NCI-H748 treated with DMSO at 0.1 percent for 48 hours (cell line): ENCODE measurements at places on chromosomes 5 and 9.

DNA sequence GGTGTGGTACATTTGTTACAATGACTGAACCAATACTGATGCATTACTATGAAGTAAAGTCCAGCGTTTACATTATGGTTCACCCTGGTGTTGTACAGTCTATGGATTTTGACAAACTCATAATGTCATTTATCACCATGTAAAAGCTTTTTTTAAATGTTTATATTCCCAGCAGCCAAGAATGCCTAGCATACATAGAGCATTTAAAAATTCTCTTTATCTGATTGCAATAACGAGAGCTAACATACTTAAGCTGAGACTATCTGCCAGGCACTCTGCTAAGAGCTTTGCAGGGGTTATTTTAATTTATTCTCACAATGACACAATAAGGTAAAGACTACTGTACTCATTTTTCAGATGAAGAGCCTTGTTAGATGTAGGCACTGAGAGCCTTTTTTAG, 24.1 kb downstream of the PRDM6 start:
- no peak for DNase-seq

DNA sequence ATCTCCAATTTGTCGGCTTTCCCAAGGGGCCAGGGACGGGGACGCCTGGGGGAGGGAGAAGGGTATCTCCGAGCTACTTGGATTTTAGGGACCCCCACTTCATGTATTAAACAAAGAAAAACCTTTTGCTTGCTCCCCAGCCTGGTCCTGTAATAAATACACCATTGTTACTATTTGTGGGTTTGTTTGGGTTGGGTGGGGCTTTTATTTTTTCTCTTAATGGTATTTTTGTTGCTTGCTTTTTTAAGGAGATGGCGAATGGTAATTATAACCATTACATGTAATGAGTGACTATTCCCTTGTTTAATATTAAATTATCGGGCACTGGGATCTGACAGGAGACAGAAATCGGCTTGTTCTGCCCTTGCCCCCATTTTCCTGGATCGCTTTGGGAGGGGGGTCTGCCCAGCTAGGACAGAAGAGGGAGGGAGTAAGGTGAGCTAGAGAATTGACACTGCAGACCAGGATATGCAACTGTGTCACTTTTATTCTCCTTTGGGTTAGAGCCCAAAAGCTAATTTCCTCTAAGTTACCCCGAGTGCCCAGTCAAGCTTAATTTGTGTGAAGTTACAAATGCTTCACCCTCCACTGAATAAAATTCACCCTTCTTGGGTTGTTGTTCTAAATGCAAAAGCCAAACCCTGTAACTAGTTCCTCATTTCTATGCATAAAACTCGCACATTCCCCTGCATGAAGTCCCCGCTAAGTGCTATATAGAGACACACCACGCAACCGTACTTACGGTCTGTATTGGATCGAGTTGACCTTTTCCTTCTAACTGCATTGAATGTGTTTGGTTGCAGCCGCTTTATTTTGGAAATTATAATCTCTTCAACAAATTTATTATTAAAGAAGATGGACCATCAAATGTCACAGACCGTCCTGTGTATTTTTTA, 1.6 kb upstream of the ZNF608 start:
- peak; percentile 91 for DNase-seq

DNA sequence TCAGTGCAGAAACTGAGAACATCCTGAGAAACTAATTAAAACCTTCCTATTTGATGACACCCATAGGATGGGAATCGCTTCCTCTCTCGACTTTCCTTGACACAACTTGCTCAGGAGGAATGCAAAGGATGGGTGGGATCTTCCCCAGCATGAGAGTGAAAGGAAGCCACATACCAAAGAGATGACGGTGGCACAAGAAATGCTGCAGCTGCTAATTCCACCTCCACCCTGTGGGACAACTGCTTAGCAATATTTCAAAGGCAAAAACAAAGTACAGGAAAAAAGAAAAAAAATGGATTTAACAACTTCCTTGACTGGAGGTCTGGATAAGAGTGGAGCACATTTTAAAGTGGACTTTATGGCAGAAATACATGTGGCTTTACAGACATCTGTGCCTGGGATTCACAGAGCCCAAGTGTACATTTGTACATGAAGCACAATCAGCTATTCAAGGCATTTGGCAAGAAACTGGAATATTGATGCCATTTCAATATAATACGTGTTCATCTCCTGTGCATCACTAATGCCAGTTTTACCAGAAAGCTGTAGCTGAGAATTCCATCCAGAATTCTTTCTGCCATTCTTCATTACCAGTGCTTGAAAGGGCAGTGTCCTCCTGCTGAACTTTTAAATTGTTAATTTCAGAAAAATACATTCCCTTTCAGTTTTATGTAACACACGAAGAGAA, 359.2 kb upstream of the ACTBL2 start:
- no peak for DNase-seq

GRCh38 chr5:112445626-112446350, 26.7 kb upstream of the EPB41L4A start:
- DNase-seq = no peak

DNA sequence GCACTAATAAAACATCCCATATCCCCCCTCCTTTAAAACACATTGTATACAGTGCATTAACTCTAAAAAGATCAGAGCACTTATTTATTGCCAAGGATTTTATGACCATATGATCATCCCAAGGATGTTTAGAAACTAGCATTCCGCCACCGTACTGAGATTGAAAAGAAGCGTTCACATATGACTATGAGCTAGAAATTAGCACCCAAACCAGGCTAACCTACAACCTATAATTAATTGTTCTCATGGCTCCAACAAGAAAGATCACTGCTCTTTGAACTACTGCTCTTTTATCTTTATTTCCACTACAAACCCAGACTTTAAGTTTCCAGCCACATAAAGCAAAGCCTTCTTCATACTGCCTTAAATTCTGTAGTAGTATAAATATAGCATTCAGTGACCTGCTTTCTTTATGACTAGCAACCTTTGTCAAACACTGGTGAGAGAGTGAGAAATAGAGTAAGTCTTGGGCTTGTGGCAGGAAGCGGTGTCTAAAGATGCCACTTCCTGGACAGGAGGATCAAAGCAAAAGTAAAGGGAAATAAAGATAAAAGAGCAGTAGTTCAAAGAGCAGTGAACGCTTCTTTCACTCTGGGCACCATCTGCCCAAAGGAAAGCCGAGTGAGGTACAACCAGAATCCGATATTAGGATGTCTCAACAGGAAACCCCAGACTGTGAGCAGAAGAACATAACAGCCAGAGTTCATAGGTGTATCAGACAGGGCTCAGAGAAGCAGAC, 151.1 kb upstream of the ERCC6L2 start:
- no peak for DNase-seq

- no peak for DNase-seq
These were observed 176.9 kb downstream of the PALM2AKAP2 start for GRCh38 chr9:109956717-109957440.

GRCh38 chr9:93197670-93198069, 13.7 kb downstream of the WNK2 start:
- DNase-seq = no peak

DNA sequence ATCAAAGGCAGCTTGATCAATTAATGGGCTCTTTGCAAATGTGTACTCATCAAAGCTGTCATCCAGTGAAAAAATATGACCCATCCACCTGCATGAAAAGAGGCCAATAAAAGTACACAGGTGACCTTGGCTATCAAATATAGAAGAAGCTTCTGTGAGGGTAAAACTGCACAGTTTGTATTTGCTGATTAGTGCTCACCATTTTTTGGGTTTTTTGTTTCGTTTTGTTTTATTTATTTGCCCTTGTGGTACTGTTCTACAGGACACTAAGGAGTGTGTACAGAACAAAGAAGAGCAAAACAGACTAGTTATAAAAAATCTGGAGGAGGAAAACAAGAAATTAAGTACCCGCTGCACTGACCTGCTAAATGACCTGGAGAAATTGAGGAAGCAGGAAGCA, 101.3 kb downstream of the CNTLN start:
- peak; percentile 46 for DNase-seq

- peak; percentile 12 for DNase-seq
These were observed 80.2 kb downstream of the NTNG2 start for GRCh38 chr9:132241840-132242620.

DNA sequence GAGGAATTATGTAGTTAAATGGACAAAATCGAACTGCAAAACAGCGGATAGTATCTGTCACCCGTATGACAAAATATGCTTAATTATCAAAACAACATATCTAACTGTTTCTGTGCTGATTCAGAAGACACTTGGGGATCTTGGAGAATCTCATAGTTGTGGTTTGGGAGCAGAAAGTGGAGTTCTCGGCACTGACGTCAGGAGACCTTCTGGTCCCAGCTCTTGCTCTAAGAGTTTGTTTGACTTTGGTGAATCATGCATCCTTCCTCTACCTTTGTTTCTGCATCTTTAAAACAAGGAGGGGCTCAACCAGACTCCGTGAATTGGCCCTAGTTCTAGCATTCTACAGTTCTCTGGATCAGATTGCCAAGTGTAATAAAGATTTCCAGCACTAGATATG, 37.0 kb upstream of the TAF1L start:
- no peak for DNase-seq

DNA sequence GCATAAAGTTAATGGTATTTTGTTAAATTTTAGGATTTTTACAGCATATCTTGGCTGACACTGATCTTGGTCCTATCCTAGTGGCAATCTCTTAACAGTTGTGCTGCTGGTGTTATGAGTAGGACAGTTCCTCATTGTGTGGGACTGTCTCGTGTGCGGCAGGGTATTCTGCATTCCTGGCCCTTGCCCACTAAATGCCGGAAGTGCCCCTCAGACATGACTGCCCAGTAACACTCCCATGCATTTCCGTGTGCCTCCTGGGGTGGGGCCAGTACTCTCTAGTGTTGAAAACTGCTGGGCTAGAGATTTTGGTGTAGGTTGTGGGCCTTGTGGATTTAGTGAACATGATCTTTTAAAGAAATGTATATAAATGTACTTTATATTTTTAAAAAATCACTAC, 227.1 kb upstream of the DMRT1 start:
- DNase-seq = no peak

GRCh38 chr9:2992427-2992826, 148.5 kb upstream of the PUM3 start:
- no peak for DNase-seq

DNA sequence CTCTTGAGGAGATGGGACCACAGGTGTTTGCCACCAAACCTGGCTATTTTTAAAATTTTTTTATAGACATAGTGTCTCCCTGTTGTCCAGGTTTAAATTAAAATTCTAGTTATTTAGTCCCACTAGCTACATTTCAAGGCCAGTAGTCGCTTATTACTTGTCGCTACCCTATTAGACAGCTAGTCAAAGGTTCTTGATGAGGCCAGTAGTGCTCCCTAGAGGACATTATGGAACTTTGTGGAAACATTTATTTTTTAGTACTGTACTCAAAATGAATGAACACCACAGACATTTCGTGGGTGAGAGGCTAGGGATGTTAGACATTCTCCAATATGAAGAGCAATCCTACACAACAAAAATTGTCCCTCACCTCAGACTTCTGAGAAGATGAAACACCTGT, 14.4 kb upstream of the GRXCR2 start:
- DNase-seq = no peak

- DNase-seq = no peak
These were observed 25.6 kb upstream of the KCNMB1 start for GRCh38 chr5:170414786-170415185.

GRCh38 chr5:152424501-152424900, 19.4 kb upstream of the NMUR2 start:
- no peak for DNase-seq

- no peak for DNase-seq
These were observed 69.6 kb downstream of the FBXL17 start for GRCh38 chr5:108312258-108312657.

DNA sequence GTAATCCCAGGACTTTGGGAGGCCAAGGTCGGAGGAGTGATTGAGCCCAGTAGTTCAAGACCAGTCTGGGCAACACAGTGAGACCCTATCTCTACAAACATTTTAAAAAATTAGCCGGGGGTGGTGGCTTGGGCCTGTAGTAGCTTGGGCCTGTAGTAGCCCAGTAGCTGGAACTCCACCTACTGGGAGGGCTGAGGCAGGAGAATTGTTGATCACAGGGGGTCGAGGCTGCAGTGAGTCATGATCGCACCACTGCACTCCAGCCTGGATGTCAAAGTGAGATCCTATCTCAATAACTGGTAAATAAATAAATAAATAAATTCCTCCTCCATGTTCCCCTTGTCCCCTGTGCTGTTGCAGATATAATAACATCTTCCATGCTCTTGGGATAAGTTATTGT, 14.3 kb downstream of the VCAN start:
- DNase-seq = no peak

DNA sequence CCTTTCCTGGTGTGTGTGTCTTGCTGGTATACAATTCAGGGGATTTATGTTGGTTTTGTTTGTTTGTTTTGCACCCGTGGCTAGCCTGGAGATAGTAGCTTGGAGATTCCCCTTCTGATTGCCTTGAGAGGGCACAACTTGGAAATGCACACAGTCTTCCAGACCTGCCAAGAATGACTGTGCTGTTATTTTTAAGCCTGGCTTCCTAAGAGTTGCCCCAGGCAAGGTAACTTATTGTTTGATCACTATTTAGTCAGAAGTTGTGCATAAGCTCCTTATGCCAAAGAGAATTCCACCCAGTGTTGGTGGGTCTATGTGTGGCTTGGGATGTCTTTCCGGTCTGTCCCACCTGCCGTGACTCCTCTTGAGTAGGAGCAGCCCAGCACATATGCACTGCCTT, 421.9 kb upstream of the KCNN2 start:
- no peak for DNase-seq

DNA sequence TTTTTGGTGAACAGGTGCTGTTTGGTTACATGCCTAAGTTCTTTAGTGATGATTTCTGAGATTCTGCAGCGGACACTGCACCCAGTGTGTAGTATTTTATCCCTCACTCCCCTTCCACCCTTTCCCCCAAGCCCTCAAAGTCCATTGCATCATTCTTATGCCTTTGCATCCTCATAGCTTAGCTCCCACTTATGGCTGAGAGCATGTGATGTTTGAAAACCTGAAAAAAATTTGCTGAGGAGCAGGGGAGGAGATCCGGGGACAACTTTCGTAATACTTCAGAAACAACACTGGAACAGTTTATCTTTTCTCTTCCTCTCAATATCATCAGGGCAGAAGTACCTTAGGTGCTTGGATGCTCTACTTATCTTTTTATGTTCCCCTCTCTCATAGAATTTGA, 226.4 kb downstream of the ADAMTS6 start:
- no peak for DNase-seq

- DNase-seq = no peak
These were observed 2.6 kb downstream of the SPARC start for GRCh38 chr5:151683986-151684588.

GRCh38 chr5:5416733-5417132, 5.7 kb upstream of the ICE1 start:
- DNase-seq = no peak

GRCh38 chr5:40762705-40763104, 6.9 kb upstream of the TTC33 start:
- DNase-seq = no peak

DNA sequence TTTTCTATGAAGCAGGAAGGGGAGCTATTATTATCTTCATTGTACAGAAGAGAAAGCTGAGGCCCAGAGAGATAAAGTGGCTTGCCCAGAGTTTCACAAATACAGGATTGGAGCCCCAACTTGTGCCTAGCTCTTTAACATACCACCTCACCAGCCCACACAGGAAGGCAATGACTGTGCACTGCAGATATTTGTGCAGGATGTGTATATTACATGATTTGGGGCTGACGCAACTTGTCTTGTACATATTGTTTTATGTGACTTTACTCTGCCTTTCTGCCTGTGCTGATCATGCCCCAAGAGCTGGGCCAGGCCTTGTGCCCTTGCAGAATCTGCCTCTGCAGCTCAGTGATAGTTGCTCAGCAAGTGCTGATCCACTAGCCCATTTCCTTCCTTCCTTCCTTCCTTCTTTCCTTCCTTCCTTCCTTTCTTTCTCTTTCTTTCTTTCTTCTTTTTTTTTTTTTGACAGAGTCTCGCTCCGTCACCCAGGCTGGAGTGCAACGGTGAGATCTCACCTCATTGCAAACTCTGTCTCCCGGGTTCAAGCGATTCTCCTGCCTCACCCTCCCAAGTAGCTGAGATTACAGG, 106.6 kb upstream of the TBCA start:
- no peak for DNase-seq
